ENCODE measurements at places on chromosomes 6 and 20.

DNA sequence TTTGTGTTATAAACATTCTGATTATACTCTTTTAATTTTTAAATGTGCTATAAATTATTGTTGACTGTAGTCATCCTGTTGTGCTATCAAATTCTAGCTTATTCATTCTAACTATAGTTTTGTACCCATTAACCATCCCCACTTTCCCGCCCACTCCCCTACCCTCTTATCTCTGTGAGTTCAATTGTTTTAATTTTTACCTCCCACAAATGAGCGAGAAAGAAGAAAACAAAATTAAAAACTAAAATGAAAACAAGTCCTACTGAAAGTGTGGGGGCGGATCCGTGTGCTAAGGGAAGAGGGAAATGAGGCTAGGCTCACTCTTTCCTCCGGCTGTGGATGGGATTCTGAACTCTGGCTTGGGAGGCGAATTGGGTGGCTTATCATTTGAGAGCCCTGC is 6.6 kb upstream of the ZNF831 start:
- no peaks in the 10 kb centered on the region for H3K27me3 ChIP-seq
- H3K4me1 ChIP-seq = no peaks in the 10 kb centered on the region
- H3K36me3 ChIP-seq = no peaks in the 10 kb centered on the region
- H3K4me3 ChIP-seq = no peak overlapping the region
- H3K27ac ChIP-seq = no peak overlapping the region

- no peak overlapping the region for H3K27ac ChIP-seq
- H3K4me1 ChIP-seq = no peaks in the 10 kb centered on the region
- H3K4me3 ChIP-seq = no peak overlapping the region
- DNase-seq = no peak
- peaks cover 60% of the 10 kb centered on the region for H3K27me3 ChIP-seq
Observed at GRCh38 chr6:10410207-10411050, 4.4 kb downstream of the TFAP2A start.

- DNase-seq = peak; percentile 13
- H3K36me3 ChIP-seq = no peaks in the 10 kb centered on the region
- no peaks in the 10 kb centered on the region for H3K27me3 ChIP-seq
- H3K4me1 ChIP-seq = no peaks in the 10 kb centered on the region
- no peak overlapping the region for H3K4me3 ChIP-seq
Observed at GRCh38 chr20:7010527-7010926, 243.0 kb downstream of the BMP2 start.

GRCh38 chr6:44275749-44276648 is 5.7 kb downstream of the TMEM151B start:
- H3K27me3 ChIP-seq = peaks cover 50% of the 10 kb centered on the region
- no peaks in the 10 kb centered on the region for H3K4me1 ChIP-seq
- DNase-seq = no peak
- no peak overlapping the region for H3K27ac ChIP-seq
- no peak overlapping the region for H3K4me3 ChIP-seq

GRCh38 chr20:8812817-8813216 is 256.1 kb upstream of the PLCB4 start:
- no peaks in the 10 kb centered on the region for H3K27me3 ChIP-seq
- DNase-seq = no peak
- no peaks in the 10 kb centered on the region for H3K36me3 ChIP-seq
- H3K27ac ChIP-seq = no peak overlapping the region
- H3K4me3 ChIP-seq = no peak overlapping the region
- no peaks in the 10 kb centered on the region for H3K4me1 ChIP-seq

GRCh38 chr20:5580940-5581708 is 169.1 kb upstream of the SHLD1 start:
- no peaks in the 10 kb centered on the region for H3K27me3 ChIP-seq
- peaks cover 3% of the 10 kb centered on the region for H3K36me3 ChIP-seq
- no peak for DNase-seq
- H3K4me3 ChIP-seq = no peak overlapping the region
- H3K4me1 ChIP-seq = no peaks in the 10 kb centered on the region

- H3K4me3 ChIP-seq = no peak overlapping the region
- no peaks in the 10 kb centered on the region for H3K27me3 ChIP-seq
- H3K27ac ChIP-seq = no peak overlapping the region
- DNase-seq = no peak
- H3K4me1 ChIP-seq = no peaks in the 10 kb centered on the region
Observed at GRCh38 chr6:91483415-91484105, 896.7 kb upstream of the MAP3K7 start.

Data from fibroblast of lung (primary cell).